ENCODE measurements at places on chromosomes 13 and 19. TPM values are rescaled to one million over a fixed set of nuclear protein-coding genes. Genes with fewer than 3 reads are reported as not detected.

GRCh38 chr13:94419925-94420305, 59.6 kb downstream of the DCT start:
- no peak for DNase-seq

DNA sequence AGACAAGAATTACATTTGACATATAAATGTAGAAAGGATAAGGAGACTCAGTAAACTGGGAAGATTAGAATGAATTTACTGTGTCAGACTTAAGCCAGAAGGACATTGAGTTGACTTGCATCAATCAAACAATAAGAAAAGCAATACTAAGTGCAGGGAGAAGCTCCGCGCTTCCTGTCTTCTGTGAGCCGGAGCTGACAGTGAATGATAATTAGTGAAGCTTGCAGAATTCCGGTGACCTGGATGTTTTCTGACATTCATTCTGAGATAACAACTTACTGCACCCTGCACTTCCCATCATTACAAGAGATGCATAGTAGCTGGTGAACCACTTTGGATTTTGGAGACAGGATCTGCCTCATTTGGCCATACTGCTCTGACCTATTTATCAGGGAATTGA, 469.2 kb upstream of the PCDH20 start:
- no peak for DNase-seq

GRCh38 chr19:29745253-29745652, 30.2 kb upstream of the C19orf12 start:
- no peak for DNase-seq

DNA sequence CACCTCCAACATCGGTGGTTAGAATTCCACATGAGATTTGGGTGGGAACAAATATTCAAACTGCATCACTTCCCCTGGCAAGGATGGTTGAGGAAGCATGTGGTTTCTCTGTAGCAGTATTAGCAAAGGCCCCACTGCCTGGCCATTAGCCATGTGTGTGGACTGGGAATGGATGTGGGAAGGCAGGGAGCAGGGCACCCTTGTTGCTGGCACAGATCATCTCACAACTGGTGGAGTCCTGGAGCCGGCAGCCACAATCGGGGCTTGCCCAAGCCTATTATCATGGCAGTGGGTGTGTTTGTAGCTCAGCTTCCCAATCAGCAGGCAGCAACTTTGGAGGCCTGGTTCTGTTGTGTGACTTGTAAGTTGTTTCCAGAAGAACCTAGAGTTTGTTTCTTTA, 391.9 kb downstream of the DLEU7 start:
- no peak for DNase-seq

- no peak for DNase-seq
These were observed 73.2 kb upstream of the SLC15A1 start for GRCh38 chr13:98825659-98826058.

DNA sequence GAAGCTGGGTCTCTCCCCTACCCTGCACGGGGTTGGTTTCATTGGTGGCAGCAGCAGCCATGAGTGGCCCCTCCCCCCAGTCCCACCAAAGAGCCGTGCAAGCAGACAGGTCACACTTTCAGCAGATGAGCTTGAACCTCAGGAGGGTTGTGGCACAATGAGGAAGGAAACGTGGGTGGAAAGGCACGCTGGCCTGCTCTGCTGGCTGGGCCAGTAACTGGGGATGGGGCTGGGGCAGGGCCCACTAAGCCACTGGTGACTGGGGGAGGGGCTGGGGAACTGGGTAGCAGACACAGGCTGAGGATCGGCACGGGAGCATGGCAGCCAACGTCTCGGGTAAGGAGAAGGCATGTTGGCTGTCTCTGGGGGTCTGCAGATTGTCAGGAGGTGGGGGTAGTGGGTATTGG, at the start of gene P2RY11:
Gene P2RY11 (plus strand): TSS at position 289 of the 407 bp plus-strand sequence. CDS start 29 bp downstream, at position 318.
- peak; percentile 42 for DNase-seq

DNA sequence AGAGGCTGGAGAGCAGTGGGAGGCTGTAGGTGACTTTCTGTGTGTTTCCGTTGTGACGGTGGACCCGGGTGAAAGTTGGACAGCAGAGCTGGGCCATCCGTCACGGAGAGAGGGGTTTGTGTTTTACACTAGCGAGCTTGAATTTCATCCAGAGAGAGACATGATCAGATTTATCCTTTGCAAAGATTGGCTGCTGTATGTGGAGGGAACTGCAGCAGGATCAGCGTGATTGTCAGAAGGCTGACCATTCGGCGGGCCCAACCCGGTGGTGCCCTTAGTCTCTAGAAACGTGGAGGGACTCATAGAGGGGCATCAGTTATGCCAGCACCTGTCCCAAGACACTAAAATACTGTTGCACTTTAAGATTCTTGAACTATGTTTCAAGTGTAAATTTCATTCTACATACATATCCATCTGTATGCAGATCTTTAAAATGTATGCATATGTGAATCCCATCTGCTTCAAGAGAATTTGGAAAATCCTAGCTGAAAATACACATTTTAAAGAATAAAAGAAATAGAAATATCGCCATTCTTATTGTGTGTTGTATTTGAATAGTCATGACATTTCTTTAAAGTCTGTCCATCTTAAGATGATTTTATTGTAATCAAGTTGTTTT, 7.0 kb downstream of the FAM124A start:
- DNase-seq, result no peak

The NECTIN2 gene
- 110 TPM for total RNA-seq

The DCT gene
- total RNA-seq, result 0.13 TPM

- no peak for DNase-seq
These were observed 18.6 kb downstream of the NDUFB7 start for GRCh38 chr19:14553042-14553938.

DNA sequence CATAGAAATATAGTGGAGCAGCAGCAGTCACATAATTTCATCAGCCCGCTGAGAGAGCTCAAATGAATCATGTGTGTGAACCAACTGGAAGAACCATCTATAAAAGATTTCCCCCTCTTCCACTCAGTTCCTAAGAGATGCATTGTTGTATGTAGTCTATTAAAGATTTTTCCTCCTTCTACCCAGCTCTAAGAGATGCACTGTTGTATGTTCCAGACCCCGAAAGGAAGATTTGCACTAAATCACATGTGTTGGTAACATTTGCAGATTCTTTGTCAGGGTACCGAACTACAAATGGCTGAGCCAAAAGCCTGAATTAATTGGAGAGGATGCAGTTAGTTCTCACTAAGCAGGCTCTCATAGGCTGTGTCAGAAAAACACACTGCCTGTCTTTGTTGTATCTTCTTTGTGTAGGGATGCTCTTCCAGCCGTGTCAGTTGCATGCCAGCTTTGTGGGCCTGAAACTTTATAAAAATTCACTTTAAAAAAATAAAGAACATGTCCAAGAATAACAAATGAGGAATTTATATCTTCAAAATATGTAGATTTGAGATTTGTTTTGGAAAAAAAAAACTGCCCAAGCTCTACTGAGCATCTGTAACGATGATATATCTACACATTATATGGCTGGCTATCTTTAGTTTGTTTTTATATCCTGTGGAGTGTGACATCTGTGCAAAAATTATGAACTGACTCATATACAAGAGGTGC, 223.1 kb downstream of the MZT1 start:
- peak; percentile 41 for DNase-seq

The MKNK2 gene
- 190 TPM for total RNA-seq

- no peak for DNase-seq
These were observed 744 bp upstream of the ZNF584 start for GRCh38 chr19:58407658-58408151.

The ZNF134 gene
- 25.4 TPM for total RNA-seq

The ANKRD24 gene
- 0.72 TPM for total RNA-seq

GRCh38 chr13:100269837-100270236, 180.9 kb downstream of the PCCA start:
- DNase-seq, result peak; percentile 86

The CEACAM7 gene
- 0.16 TPM for total RNA-seq

The SIAH3 gene
- 0.03 TPM for total RNA-seq

DNA sequence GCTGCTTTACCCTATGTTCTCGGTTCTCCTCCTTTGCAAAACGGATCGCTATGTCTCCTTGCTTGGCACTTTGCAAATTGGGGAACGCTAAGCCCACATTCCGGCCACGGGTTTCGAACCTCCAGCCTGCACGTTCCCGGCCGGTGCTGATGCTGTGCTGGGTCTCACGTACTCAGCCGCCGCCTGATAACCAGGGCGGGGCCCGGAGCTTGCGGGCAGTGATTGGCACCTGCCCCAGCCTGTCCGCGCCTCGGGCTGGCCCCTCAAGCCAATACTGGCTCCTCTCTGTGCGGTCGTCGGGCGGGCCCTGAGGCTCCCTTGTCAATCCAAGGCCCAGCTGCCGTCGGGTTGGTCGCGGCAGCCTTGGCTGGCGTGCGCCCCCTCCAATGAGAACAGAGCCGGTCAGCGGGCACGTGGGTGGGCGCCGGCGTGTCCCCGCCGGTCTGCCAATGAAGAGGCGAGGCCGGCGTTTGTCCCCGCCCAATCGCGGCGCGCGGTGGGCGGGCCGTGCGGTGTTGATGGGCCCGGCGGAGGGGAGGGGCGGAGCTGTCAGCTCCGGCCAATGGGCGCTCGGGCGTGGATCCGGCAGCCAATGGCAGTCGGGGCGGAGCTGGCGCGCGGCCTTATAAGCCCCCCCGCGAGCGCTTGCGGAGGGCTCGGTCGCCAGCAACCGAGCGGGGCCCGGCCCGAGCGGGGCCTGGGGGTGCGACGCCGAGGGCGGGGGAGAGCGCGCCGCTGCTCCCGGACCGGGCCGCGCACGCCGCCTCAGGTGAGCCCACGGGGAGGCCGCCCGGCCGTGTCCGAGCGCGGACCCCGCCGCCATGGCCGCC, at the start of gene KDM4B:
Gene KDM4B (plus strand): TSS at position 652 of the 830 bp plus-strand sequence. CDS start 63,778 bp downstream, outside the sequence.
- peak; percentile 100 for DNase-seq

- no peak for DNase-seq
These were observed 500.9 kb upstream of the HTR2A start for GRCh38 chr13:47397739-47398138.

- DNase-seq, result no peak
These were observed 160.4 kb downstream of the EFNB2 start for GRCh38 chr13:106375085-106375484.

GRCh38 chr13:34620074-34620850, 321.8 kb upstream of the NBEA start:
- no peak for DNase-seq

- no peak for DNase-seq
These were observed 104.1 kb downstream of the NDFIP2 start for GRCh38 chr13:79585033-79585432.

GRCh38 chr19:13993590-13994300, 12.4 kb downstream of the RFX1 start:
- no peak for DNase-seq

The CEBPA gene
- 7.1 TPM for total RNA-seq

DNA sequence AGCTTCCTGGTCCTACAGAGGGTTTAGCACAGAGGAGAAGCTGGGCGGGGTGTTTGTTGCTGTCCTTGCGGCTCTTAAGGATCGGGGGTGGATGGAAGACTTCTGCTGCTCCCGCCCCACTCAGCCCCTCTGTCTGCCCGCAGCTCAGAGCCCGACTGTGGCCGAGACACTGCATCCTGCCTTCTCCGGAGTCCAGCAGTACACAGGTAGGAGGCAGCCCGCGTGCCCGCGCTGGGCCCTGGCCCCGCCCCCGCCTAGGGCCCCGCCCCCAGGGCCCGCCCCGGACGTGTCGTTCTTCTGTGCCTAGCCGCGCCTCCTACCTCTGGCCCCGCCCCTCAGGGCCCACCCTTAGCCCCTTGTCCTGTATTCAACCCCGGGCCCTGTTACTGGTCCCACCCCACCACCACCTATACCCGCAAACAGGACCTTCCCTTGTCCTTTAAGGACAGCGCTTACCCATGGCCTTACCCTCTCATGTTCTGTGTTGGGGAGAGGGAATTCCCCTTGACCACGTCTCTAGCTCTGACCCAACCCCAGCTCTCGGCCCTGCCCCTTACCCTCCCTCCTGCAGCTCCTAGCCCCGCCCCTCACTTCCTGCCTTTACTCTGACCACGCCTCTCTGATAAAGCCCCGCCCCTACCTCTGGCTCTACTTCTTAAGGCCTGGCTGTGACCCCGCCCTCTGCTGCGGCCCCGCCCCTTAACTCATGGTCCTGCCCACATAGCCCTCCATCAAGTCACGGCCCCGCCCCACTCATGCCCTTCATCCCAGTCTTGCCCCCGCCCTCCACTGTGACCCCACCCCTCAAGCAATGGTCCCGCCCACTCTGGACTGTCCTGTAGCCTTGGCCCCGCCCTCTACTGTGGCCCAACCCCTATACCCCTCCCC, 60.5 kb downstream of the CELF5 start:
- DNase-seq, result peak; percentile 81

The PNMA8A gene
- total RNA-seq, result 16.2 TPM

GRCh38 chr19:50835785-50836542, 2.6 kb upstream of the KLK15 start:
- peak; percentile 89 for DNase-seq

DNA sequence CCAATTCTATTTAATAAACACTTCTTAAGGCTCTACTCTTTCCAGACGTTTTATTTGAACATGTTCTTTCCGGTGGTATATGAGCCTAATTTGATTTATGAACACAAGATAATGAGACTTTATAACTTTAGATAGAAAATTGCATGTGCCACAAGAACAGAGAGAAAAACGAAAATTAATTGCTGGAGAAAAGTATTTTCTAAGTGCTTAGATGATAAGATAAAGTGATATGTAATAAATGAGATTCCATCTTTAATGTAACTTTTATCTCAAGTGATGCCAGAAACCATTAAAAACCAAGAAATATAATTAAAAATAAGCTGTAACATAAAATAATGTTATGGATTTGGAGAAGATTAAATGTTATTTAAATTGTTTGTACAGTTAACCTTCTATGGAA, 33.2 kb upstream of the KL start:
- no peak for DNase-seq

DNA sequence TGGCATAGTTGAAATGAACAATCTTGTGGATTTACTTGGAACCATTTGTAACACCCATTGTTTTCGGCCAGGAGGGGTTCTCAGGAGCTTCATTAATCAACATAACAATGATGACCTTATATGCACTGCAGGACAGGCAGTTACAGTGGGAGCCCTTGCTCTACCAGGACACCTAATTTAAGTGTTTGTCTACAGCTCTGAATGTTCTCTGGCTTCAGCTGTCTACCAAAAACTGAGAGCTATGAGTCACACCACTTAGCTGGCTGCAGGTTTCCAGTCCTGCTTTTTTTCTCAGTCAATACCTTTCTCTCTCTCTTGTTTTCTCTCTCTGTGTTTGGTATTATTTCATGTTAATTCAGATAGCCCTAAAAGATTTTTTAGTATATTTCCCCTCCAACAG, 105.4 kb upstream of the MBNL2 start:
- no peak for DNase-seq

GRCh38 chr13:50587115-50587514, 256.4 kb downstream of the DLEU7 start:
- no peak for DNase-seq

- no peak for DNase-seq
These were observed 105.7 kb upstream of the OBI1 start for GRCh38 chr13:78764665-78765064.

The KLF1 gene
- total RNA-seq, result not detected

DNA sequence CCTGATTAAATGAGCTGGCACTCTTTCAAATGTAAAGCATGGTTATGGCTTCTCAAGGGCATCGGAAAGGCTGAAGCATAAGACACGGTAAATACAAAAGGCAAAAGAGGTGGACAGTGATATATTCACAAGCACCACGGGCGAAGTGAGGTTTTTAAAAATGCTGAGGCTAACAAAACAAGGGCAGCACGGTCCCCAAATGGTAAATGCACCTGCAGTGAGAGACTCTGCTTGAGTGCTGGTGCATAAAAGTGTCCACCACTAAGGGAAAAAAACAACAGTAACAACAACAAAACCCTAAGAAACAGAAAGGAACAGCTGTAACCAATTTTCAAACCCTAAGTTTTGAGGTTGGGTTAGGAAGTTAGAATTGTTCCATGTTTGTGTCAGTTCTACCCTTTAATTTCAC, 234.9 kb downstream of the PCDH9 start:
- DNase-seq, result no peak

- no peak for DNase-seq
These were observed 550.3 kb downstream of the GPC5 start for GRCh38 chr13:91948736-91949135.

GRCh38 chr13:30142486-30143211, 164.7 kb downstream of the KATNAL1 start:
- peak; percentile 75 for DNase-seq
